ENCODE measurements at places on chromosomes 6 and 20. TPM values are rescaled to one million over a fixed set of nuclear protein-coding genes. Genes with fewer than 3 reads are reported as not detected.

DNA sequence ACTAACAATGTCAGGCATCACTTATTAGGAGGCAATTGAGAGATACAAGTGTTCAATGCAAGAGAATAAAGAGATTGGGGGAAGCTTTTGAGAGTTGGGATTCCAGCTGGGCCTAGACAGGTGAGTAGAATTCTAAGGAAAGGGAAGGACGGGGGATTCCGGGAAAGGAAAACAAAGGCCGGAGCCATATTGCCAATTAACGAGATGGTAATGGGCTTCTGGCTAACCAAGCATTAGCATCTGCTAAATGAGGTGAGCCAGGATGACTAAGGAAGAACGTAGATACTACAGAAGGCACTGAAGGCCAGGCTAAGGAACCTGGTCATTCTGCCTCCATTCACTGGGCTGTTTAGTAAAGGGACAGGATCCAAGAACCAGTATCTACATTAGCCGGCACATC is 10.5 kb downstream of the FYN start:
- H3K4me1 ChIP-seq, result no peaks in the 10 kb centered on the region
- no peak overlapping the region for H3K4me3 ChIP-seq
- no peaks in the 10 kb centered on the region for H3K27me3 ChIP-seq
- peaks cover 5% of the 10 kb centered on the region for H3K36me3 ChIP-seq

- DNase-seq, result no peak
- H3K27me3 ChIP-seq, result peaks cover 72% of the 10 kb centered on the region
- no peaks in the 10 kb centered on the region for H3K36me3 ChIP-seq
- no peak overlapping the region for H3K27ac ChIP-seq
- H3K4me1 ChIP-seq, result no peaks in the 10 kb centered on the region
- H3K4me3 ChIP-seq, result no peak overlapping the region
Measured at GRCh38 chr20:60812561-60812960, 439.5 kb upstream of the CDH4 start.

- H3K27me3 ChIP-seq, result peaks cover 30% of the 10 kb centered on the region
- no peaks in the 10 kb centered on the region for H3K36me3 ChIP-seq
- H3K4me3 ChIP-seq, result no peak overlapping the region
- no peaks in the 10 kb centered on the region for H3K4me1 ChIP-seq
- H3K27ac ChIP-seq, result no peak overlapping the region
Measured at GRCh38 chr20:25085756-25086495, 4.0 kb upstream of the VSX1 start.

- H3K4me3 ChIP-seq, result no peak overlapping the region
- no peak overlapping the region for H3K27ac ChIP-seq
- H3K36me3 ChIP-seq, result no peaks in the 10 kb centered on the region
- DNase-seq, result no peak
- H3K27me3 ChIP-seq, result no peaks in the 10 kb centered on the region
Measured at GRCh38 chr6:14366872-14367271, 249.3 kb downstream of the CD83 start.

The ADAM33 gene
- not detected for total RNA-seq

- peaks cover 26% of the 10 kb centered on the region for H3K36me3 ChIP-seq
- peak; percentile 50 for DNase-seq
- no peaks in the 10 kb centered on the region for H3K27me3 ChIP-seq
Measured at GRCh38 chr6:3409699-3410384, 47.0 kb downstream of the SLC22A23 start.

DNA sequence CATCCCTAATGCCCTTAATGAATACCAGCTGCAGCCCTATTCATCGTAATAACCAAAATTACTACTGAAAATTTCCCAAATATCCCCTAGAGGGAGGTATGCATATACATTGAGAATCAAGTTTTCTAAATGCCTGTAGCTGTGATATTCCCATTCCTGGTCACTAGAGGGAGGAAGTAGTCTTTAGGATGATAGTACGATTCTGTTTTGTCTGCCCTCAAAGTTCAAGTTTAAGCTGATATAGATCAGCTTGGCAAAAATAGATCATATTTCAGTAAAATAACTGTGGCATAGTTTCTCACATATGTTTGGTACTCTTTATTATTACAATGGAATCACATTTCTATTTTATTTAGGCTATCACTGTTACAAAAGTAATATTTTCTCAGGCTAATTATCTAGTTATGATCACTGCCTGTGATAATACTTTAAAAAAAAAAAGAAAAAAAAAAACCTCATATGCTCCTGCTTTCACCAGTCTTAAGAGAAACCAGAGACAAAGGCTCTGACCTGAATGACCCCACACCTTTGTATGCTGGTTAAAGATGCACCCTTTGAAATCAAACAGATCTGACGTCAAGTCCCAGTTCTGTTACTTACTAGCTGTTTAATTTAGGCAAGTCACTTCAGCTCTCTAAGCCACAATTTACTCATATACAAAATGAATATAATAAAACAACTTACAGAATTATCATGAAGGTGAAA is 11.0 kb downstream of the TSPYL1 start:
- no peaks in the 10 kb centered on the region for H3K27me3 ChIP-seq
- H3K4me1 ChIP-seq, result peaks cover 17% of the 10 kb centered on the region
- peaks cover 32% of the 10 kb centered on the region for H3K36me3 ChIP-seq
- peak overlapping the region; percentile 49 for H3K27ac ChIP-seq

The PHACTR3 gene
- total RNA-seq, result 4.5 TPM

DNA sequence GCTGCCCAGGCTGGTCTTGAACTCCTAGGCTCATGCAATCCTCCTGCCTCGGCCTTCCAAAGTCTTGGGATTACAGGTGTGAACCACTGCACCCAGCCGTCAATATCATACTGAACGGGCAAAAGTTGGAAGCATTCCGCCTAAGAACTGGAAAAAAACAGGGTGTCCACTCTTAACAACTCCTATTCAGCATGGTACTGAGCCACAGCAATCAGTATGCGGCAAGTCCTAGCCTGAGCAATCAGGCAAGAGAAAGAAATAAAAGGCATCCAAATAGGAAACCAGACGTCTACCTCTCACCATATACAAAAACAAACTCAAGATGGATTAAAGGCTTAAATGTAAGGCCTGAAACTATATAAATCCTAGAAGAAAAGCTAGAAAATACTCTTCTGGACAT is 83.1 kb downstream of the FKBP5 start:
- peaks cover 100% of the 10 kb centered on the region for H3K36me3 ChIP-seq
- peak overlapping the region; percentile 91 for H3K27ac ChIP-seq
- peaks cover 53% of the 10 kb centered on the region for H3K4me1 ChIP-seq
- H3K4me3 ChIP-seq, result peak overlapping the region; percentile 50
- no peaks in the 10 kb centered on the region for H3K27me3 ChIP-seq
- DNase-seq, result no peak

The KCNB1 gene
- total RNA-seq, result 3.0 TPM

The PTGIS gene
- not detected for total RNA-seq

GRCh38 chr6:31662124-31662723 is 1.6 kb upstream of the C6orf47 start:
- H3K36me3 ChIP-seq, result peaks cover 69% of the 10 kb centered on the region
- peaks cover 42% of the 10 kb centered on the region for H3K4me1 ChIP-seq
- H3K27ac ChIP-seq, result no peak overlapping the region
- no peaks in the 10 kb centered on the region for H3K27me3 ChIP-seq

DNA sequence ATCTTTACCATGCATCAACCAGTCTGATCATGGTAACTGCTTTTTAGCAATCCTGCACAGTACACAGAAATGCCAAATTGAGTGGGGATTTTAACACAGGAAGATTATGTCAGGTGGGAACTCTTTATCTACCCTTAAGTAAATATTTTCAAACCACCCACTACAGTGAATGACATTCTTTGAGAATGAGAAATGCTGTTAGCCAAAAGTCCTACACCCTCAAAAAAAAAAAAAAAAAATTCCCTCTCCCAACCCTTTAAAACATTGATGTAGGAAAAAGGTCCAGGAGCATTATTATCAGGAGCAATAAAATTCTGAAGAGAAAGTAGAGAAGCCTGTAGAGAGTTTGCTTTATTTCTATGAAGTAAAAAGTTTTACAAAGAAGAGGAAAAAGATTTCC is 307.2 kb upstream of the THEMIS start:
- no peaks in the 10 kb centered on the region for H3K27me3 ChIP-seq
- no peak overlapping the region for H3K4me3 ChIP-seq
- peaks cover 43% of the 10 kb centered on the region for H3K4me1 ChIP-seq
- peak overlapping the region; percentile 14 for H3K27ac ChIP-seq

- H3K27me3 ChIP-seq, result no peaks in the 10 kb centered on the region
- DNase-seq, result no peak
- H3K4me1 ChIP-seq, result no peaks in the 10 kb centered on the region
- H3K27ac ChIP-seq, result no peak overlapping the region
Measured at GRCh38 chr6:54574671-54575070, 266.4 kb downstream of the TINAG start.

GRCh38 chr20:44618318-44618731 is 33.2 kb downstream of the ADA start:
- H3K36me3 ChIP-seq, result peaks cover 57% of the 10 kb centered on the region
- H3K27me3 ChIP-seq, result no peaks in the 10 kb centered on the region
- H3K4me3 ChIP-seq, result no peak overlapping the region
- H3K4me1 ChIP-seq, result no peaks in the 10 kb centered on the region

- peak; percentile 79 for DNase-seq
- no peaks in the 10 kb centered on the region for H3K27me3 ChIP-seq
- peaks cover 31% of the 10 kb centered on the region for H3K4me1 ChIP-seq
Measured at GRCh38 chr6:3742426-3743344, 8.8 kb downstream of the PXDC1 start.

GRCh38 chr20:35839904-35840303 is 68.1 kb downstream of the PHF20 start:
- no peak overlapping the region for H3K4me3 ChIP-seq
- no peak for DNase-seq
- peak overlapping the region; percentile 27 for H3K27ac ChIP-seq
- peaks cover 43% of the 10 kb centered on the region for H3K36me3 ChIP-seq

DNA sequence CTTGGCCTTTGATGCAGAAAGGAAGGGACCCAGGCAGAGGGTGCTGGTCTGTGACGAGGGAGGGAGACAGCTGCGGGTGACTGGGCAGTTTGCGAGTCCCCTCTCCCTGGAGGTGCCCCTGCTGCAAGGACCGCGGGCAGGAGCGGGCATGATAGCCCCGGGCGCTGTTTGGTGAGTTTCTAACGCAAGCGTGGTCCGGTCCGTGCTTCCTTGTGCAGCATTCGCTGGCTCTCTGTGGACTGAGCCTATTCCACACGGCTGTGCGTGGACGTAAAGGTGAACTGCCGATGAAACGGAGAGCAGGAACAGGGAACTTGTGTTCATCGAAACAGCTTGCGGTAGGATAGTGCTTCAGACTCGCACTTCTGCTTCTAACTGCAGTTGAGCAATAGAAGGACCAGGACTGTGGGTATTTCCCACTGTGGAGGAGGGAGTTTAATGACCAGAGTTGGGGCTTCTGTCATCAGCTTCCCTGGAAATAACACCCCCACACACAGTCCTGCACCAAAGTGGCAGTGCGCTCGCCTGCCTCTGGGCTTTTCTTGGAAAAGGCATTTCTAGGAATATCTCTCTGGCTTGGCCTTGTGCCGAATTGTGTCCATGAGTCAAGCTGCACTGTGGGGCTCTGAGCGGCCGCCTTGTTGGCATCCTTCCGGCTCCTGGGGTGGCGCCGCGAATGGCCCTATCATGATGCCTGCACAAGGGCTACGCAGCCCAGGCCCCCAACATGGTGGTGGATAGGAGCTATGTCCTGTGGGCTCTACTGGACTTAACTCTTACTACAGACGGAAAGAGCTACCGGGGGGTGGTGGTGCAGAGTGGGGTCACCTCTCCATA is 48.9 kb downstream of the DUSP22 start:
- peaks cover 14% of the 10 kb centered on the region for H3K36me3 ChIP-seq
- peak; percentile 47 for DNase-seq
- H3K4me1 ChIP-seq, result no peaks in the 10 kb centered on the region
- H3K4me3 ChIP-seq, result no peak overlapping the region
- no peak overlapping the region for H3K27ac ChIP-seq

DNA sequence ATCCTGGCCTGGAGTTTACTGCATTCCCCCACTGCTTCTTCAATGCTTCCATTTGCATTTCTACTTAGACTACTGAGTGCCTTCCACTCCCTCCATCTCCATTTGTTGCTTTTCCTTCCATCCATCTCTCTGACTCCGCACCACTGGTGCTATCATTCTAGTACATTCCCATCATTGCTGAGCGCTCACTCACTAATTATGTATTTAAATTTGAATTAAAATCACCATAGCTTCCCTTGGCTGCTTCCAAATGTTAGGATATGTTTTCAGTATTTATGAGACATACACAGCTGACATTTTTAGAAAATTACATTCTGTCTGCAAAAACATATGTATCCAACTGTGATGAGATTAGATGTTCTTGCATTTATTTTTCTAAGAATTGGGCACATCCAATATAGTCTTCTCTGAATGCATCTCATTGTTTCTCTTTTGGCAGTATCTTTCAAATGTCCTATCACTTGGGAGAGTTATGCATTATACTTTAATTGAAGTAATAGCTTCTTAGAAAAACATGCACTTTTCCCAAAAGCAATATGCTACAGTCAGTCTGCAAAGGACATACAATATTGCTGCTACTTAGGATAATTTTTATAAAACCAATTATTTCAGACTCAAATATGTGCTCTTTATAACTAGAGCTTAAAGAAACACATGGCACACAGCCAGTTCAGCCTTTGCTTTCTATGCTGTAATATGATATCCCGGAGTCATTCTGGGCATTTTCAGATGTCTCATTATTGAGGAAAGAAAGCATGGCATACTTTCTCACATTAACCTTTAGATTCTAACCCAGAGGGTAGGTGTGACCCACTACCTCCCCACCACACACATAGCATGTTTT is 12.1 kb upstream of the COL21A1 start:
- no peaks in the 10 kb centered on the region for H3K36me3 ChIP-seq
- H3K4me1 ChIP-seq, result peaks cover 16% of the 10 kb centered on the region
- H3K4me3 ChIP-seq, result no peak overlapping the region
- H3K27me3 ChIP-seq, result no peaks in the 10 kb centered on the region
- DNase-seq, result peak; percentile 72

The VAPB gene
- 61.2 TPM for total RNA-seq

DNA sequence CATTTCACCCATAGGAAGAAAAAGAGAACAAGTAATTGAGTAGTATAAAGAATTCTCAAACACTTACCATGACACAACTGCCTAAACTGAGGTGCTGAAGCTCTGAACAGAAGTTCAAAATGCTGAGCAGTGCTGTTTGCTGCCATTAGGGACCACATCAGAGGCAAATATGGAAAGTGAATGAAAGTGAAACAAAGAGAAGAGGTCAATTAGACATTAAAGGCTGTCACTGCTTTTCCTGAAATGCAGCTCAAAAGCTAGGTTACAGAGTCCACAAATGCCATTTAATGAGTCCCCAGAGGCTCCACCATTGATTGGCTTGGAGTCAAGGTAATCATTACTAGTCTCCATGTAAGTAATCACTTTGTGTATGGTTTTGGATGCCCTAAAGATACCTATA is 46.1 kb downstream of the POU3F2 start:
- no peak overlapping the region for H3K4me3 ChIP-seq
- H3K4me1 ChIP-seq, result no peaks in the 10 kb centered on the region
- peaks cover 14% of the 10 kb centered on the region for H3K36me3 ChIP-seq
- H3K27me3 ChIP-seq, result no peaks in the 10 kb centered on the region
- no peak for DNase-seq

All from MCF 10A (cell line).